ENCODE measurements at places on chromosomes 6 and 20. TPM values are rescaled to one million over a fixed set of nuclear protein-coding genes. Genes with fewer than 3 reads are reported as not detected.

DNA sequence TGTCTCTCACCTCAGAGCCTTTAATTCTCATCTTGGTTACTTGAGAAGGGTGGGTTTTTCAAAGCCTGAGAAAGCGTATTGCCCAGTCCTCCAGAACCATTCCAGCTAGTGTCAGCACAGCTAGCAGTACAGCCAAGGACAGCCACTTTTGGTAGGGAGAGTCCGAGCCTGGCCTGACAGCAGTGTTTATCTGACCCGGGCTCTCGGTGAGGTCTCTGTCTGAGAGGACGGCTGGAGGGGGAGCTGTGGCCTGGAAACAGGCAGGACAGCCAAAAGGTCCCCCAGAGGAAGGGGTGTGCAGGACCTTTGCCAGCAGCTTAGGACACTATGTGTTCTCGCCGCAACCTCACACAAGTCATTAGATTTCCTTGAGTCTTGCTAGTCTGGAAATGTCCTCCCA is 38.8 kb downstream of the LYRM2 start:
- H3K36me3 ChIP-seq = no peaks in the 10 kb centered on the region
- no peak overlapping the region for H3K27ac ChIP-seq
- H3K4me3 ChIP-seq = no peak overlapping the region
- H3K4me1 ChIP-seq = no peaks in the 10 kb centered on the region

- peaks cover 11% of the 10 kb centered on the region for H3K27me3 ChIP-seq
- no peaks in the 10 kb centered on the region for H3K36me3 ChIP-seq
- DNase-seq = no peak
- H3K4me1 ChIP-seq = no peaks in the 10 kb centered on the region
- no peak overlapping the region for H3K4me3 ChIP-seq
Observed at GRCh38 chr6:11054722-11055121, 10.6 kb upstream of the ELOVL2 start.

- H3K36me3 ChIP-seq = no peaks in the 10 kb centered on the region
- H3K27me3 ChIP-seq = no peaks in the 10 kb centered on the region
- DNase-seq = no peak
- H3K27ac ChIP-seq = no peak overlapping the region
- no peak overlapping the region for H3K4me3 ChIP-seq
Observed at GRCh38 chr6:15232836-15233510, 12.9 kb upstream of the JARID2 start.

DNA sequence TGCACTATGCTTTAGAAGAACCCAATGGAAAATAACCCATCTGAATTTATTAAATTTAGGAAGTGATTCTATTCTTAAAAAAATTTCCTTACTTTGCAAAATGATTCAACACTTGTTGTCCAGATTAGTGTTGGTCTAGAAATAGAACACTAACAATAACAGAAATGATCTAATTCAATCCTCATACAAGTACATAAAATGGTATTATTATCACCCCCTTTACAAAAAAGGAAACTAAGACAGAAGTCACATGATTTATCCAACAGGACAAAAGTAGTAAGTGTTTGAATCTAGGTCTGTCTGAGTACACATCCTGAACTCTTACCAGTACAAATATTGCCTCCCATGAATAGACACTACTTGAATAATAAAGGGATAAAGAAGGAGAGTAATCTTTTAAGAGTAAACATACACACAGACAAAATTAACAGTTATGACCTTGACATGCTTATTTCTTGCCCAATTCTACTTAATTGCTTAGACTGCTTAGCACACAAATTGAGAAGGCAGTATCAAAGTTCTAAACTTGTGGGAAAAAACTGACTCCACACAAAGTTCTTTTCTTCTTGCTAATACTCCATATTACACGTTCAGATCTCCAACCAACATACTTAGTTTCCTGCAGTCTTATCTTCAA is 195.4 kb upstream of the RUNX2 start:
- no peaks in the 10 kb centered on the region for H3K4me1 ChIP-seq
- DNase-seq = no peak
- no peak overlapping the region for H3K27ac ChIP-seq

DNA sequence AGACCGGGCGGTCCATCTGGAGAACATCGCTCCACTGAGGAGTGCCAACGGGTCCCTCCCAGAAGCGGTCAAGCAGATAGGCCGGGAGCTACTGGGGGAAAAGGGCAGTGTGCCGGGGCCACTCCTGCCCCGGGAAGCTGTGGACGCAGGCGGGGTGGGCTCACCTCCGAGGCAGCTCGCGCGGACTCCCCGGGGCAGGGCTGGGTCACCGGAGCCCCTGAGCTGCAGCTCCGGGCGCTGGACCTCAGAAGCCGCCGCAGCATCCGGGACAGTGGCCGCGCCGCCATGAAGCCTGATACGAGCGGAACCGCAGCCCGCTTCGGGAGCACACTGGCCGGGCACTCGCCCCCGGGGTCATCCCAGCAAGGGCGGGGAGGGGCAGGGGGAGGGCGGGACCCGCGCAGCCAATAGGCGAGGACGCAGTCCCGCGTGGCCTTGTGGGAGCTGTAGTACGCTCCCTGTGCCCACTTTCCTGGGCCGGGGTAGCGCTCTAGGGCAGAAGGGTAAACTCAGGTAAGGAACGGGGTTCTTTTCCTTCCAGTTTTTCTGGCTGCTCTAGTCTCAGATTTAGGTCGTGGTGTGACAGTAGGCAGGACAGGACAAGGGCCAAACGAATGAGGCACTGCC is at the start of gene MOCS1:
Gene MOCS1, minus strand, starts transcription at position 332 of the 627 bp plus-strand sequence. Its CDS starts 45 bp downstream, at position 287.
- peak within 1 kb of the TSS; percentile 78 for H3K27ac ChIP-seq
- no peaks in the 10 kb centered on the region for H3K36me3 ChIP-seq
- H3K4me1 ChIP-seq = peaks cover 22% of the 10 kb centered on the region
- peak; percentile 92 for DNase-seq
- H3K4me3 ChIP-seq = peak within 1 kb of the TSS; percentile 89

DNA sequence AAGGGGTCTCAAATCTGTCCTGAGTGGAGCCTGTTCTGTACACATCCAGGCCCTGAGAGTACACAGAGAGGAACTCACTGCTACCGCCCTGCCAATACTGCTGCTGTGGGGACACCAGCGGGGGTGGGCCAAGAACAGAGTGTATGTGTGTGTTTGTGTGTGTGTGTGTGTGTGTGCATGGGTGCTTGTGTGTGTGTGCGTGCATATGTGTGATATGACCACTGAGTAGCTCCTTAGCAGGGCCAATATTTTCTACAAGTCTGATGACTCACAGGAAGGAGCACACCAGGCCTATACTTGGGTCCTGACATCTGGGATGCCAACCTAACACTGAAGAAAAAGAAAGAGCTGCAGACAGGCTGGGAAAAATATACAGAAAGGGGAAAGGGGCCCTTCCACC is 1.4 kb downstream of the RAET1E start:
- no peaks in the 10 kb centered on the region for H3K36me3 ChIP-seq
- H3K4me3 ChIP-seq = no peak overlapping the region
- DNase-seq = no peak

- H3K27me3 ChIP-seq = no peaks in the 10 kb centered on the region
- H3K4me3 ChIP-seq = no peak overlapping the region
- DNase-seq = no peak
- H3K27ac ChIP-seq = no peak overlapping the region
- no peaks in the 10 kb centered on the region for H3K36me3 ChIP-seq
- H3K4me1 ChIP-seq = no peaks in the 10 kb centered on the region
Observed at GRCh38 chr20:9040863-9041524, 27.9 kb upstream of the PLCB4 start.

DNA sequence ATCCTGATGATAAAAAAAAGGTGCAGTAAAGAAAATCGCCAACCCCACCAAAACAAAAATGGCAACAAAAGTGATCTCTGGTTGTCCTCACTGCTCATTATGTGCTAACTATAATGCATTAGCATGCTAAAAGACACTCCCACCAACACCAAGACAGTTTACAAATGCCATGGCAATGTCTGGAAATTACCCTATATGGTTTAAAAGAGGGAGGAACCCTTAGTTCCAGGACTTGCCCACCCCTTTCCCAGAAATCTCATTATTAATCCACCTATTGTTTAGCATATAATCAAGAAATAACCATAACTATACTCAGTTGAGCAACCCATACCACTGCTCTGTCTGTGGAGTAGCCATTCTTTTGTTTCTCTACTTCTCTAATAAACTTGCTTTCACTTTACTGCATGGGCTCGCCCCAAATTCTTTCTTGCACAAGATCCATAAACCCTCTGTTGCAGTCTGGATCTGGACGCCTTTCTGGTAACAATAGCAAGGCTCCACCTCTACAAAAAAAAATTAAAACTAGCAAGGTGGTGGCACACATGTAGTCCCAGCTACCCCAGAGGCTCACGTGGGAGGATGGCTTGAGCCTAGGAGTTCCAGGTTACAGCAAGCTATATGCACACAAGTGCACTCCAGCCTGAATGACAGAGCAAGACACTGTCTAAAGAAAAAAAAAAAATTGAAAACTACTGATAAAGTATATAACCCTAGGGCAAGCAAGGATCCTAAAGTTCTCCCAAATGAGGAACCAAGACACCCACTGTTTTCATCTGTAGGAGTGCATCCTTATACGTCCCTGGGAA is 278.8 kb upstream of the JARID2 start:
- H3K4me3 ChIP-seq = no peak overlapping the region
- no peaks in the 10 kb centered on the region for H3K4me1 ChIP-seq
- H3K27ac ChIP-seq = no peak overlapping the region
- no peak for DNase-seq
- no peaks in the 10 kb centered on the region for H3K36me3 ChIP-seq

DNA sequence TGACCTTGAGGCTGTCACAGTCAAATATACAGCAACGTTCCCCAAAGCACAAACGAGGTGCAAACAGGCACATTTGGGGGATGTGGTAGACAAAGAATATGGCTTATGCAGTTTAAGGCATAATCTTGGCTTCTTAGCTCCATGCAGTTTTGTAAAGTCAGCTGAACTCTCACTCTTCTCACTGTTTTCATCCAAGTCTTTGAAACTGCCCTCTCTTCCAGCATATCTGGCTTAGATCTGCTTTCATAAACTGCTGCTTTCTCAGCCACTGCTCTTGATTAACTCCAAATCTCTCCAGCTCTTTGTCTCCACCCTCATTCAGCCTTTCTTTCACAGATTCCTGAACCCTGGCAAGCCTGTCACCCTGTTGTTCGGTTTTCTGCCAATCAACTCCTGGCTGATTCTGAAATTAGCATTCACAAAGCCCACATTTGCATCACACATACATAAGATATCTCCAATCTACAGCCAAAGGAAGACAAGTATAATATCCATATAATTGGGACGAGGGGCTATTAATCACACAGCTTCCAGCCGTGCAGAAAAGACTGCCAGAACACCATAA is 301.1 kb upstream of the RNF217 start:
- DNase-seq = no peak
- no peaks in the 10 kb centered on the region for H3K4me1 ChIP-seq
- H3K27me3 ChIP-seq = no peaks in the 10 kb centered on the region
- no peaks in the 10 kb centered on the region for H3K36me3 ChIP-seq
- H3K4me3 ChIP-seq = no peak overlapping the region

GRCh38 chr6:80667006-80667405 is 560.5 kb downstream of the BCKDHB start:
- H3K27me3 ChIP-seq = no peaks in the 10 kb centered on the region
- H3K27ac ChIP-seq = no peak overlapping the region
- H3K36me3 ChIP-seq = no peaks in the 10 kb centered on the region
- H3K4me3 ChIP-seq = no peak overlapping the region
- no peaks in the 10 kb centered on the region for H3K4me1 ChIP-seq

DNA sequence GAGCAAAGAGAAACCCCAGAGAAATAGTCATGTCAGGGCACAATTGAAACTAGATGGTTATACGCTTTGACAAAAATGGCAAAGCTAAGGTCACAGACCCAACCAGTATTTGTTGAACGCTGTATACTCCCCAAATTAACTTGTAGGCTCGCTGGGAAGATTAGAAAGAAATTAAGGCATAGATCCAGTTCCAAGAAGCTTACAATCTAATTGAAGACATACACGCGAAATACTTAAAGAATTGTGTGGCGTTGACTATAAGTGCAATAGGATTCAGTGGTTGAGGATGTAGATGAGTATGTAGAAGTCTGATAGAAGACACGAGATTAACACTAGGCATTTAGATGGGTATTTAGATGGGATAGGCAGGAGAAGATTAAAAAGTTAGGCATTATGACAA is 525 bp downstream of the FAM229B start:
- no peaks in the 10 kb centered on the region for H3K4me1 ChIP-seq
- H3K36me3 ChIP-seq = peaks cover 17% of the 10 kb centered on the region
- DNase-seq = no peak
- no peaks in the 10 kb centered on the region for H3K27me3 ChIP-seq
- H3K4me3 ChIP-seq = peak overlapping the region; percentile 84

- no peak for DNase-seq
- no peaks in the 10 kb centered on the region for H3K36me3 ChIP-seq
- no peak overlapping the region for H3K27ac ChIP-seq
- H3K4me1 ChIP-seq = no peaks in the 10 kb centered on the region
Observed at GRCh38 chr6:143336446-143337152, 113.9 kb downstream of the ADAT2 start.

DNA sequence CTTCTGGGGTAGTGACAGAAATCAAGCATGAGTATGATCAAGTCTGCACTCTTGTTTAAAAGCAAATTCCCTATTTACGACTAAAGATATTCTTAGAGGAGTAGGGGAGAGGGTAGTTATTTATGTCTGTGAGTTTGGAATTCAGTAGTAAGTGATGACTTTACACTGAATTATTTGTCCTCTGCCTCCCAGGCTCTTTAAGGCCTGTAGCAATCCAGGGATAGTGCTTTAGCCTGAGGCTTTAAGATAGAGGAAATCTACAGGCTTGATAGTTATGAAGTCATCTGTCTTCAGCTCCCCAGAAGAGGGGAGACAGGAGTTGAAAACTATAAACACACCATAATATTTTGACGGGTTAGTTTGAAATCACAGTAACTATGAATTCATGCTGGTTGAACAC is 664.5 kb downstream of the EPM2A start:
- H3K27ac ChIP-seq = no peak overlapping the region
- no peak overlapping the region for H3K4me3 ChIP-seq
- DNase-seq = no peak
- no peaks in the 10 kb centered on the region for H3K4me1 ChIP-seq

GRCh38 chr20:1833728-1834726 is 61.2 kb upstream of the SIRPA start:
- H3K4me3 ChIP-seq = no peak overlapping the region
- no peaks in the 10 kb centered on the region for H3K4me1 ChIP-seq
- H3K36me3 ChIP-seq = no peaks in the 10 kb centered on the region
- no peaks in the 10 kb centered on the region for H3K27me3 ChIP-seq
- DNase-seq = no peak

GRCh38 chr20:36094497-36094896 is 60.0 kb upstream of the EPB41L1 start:
- H3K27me3 ChIP-seq = peaks cover 52% of the 10 kb centered on the region
- H3K4me3 ChIP-seq = peak overlapping the region; percentile 64
- no peak for DNase-seq
- H3K36me3 ChIP-seq = no peaks in the 10 kb centered on the region
- no peaks in the 10 kb centered on the region for H3K4me1 ChIP-seq
- H3K27ac ChIP-seq = peak overlapping the region; percentile 56

The RIPOR2 gene
- total RNA-seq = 10.9 TPM

The EYA4 gene
- total RNA-seq = 6.4 TPM

The ADGB gene
- not detected for total RNA-seq

The HINT3 gene
- total RNA-seq = 48.7 TPM

The GJA10 gene
- total RNA-seq = not detected

The LHFPL5 gene
- total RNA-seq = not detected

All from sigmoid colon (tissue), 7 donors.